Smooth muscle cell of the brain vasculature (primary cell): ENCODE measurements at places on chromosomes 3 and 15.

DNA sequence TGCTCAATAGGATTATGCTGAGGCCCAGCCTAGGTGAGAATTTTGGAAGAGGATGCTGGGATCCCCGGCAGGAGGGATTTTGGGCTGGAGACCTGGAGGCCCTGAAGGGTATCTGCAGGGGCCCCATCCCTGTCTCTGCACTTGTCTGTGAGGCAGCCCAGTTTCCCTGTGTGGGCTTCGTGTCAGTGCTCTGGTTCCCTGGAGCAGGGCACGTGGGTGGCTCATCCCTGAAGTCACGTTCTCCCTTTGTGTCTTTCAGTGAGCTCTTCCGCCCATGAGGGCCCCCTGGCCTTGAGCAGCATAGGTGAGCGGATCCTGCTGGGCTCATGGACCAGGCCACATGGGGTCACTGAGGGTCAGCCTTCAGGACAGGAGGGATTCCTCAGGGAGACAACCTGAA, 217.9 kb downstream of the SNRPN start:
- no peak for DNase-seq

GRCh38 chr3:15217841-15218267, 11.8 kb downstream of the CAPN7 start:
- no peak for DNase-seq

DNA sequence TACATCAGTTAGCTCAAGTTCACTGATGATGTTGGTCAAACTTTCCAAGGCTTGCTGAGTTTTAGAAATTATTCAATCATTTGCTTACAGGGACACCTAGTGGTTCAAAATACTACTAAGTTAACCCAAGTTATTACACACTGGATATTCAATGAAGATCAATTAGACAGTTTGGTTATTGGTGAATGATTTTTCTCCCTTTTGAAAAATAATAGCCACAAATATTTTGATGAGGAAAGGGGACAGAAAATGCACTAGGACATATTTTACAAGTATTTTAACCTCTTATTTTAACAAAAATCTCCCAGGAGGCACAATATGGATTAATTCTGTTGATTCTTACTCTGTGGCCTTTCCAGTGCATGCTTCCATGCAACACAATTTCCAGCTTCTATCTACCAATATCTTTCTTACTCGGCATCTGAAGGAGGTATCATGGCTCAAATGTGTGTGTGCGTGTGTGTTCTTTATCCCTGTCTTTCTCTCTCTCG, 20.1 kb upstream of the GOLGA6L2 start:
- DNase-seq, result no peak

- DNase-seq, result no peak
These were observed 185.2 kb downstream of the SHOX2 start for GRCh38 chr3:157920822-157921700.

DNA sequence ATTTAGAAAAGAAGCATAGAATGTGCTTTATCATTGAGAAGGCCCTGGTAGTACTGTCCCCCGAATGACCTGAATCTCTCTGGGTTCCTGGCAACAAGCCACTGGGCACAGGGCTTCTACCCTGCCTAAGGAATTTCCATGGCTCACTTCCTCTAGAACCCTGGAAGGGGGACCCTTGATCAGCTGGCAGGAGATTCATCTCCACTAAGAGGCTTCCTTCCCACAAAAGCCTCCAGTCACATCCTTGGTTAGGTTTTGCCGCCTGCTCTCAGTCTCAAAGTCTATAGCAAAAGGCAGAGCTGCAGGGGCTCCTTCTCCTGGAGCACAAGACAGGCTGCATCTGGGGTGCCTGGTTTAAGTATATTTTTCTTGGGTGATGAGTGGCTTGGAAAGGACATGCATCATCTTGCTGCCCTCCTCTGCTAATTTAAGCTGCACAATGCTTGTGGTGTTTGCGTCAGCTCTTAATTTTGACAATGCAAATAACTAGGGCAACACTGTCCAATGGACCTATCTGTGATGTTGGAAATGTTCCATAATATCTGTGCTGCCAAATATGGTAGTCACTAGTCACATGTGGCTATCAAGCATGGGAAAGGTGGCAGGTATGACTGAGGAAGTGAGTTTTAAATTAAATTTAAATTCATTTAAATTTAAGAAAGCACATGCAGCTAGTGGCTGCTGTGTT, 33.4 kb upstream of the RARRES1 start:
- no peak for DNase-seq

DNA sequence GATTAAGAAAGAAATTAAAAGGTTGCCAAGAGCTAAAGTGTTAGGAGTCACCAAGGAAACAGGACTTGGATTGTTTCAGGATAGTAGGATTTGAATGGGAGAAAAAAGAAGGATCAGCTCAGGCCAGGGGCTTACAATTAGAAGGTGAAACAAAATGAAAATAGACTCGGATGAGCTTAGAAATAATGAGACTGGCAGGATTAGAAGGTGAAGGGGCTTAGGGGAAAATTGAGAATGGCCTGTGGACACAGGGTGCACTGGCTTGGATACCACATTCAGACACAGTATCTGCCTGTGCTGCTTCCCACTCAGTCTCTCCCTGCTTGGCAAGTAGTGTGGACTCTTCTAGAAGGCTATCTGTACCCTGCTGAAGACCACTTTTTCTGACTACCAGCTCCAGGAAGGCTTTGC, 206.1 kb upstream of the ATP10A start:
- no peak for DNase-seq

DNA sequence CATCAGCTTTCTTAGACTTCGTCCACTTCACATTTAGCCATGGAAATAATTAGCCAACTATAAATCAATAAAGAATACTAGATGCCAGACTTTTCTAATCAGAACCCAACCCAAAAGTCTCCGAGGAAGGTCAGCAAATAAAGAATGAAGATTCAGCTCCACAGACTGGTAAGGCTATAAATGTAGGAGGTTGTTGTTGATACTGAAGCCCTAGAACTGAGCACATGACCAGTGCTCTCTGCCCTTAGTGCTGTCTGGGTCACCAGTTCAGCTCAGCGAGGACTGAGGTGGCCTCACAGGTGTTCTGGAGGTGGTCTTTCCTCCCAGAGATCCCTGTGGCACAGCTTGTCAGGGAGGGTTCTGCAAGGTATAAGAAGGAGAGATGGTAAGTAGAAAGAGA, 20.9 kb upstream of the SLC28A2 start:
- no peak for DNase-seq

DNA sequence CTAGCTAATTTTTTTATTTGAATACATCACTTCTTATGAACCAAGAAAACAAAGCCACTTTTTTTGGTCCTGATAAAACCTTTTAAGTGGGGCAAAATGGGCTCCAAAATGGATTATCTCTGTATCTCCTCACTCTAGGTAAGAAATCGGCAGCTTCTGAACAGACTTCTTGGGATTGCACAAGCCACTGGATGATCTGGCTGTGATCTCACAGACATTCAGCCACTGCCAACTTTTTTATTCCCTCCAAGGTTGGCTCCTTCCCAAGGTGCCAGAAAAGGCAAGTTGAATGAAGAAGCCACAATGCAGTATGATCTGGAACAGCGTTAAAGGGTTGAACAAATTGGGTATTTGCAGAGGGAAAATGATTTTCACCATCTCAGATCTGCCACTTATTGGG, 73.2 kb downstream of the PRICKLE2 start:
- DNase-seq, result no peak
